Psoas muscle (tissue), 8 donors: ENCODE measurements at places on chromosomes 5 and 9. TPM values are rescaled to one million over a fixed set of nuclear protein-coding genes. Genes with fewer than 3 reads are reported as not detected.

The PCDH1 gene
- 17.4 TPM for total RNA-seq

The IFNA2 gene
- not detected for total RNA-seq

The OSMR gene
- total RNA-seq, result 18.7 TPM

The MUSK gene
- total RNA-seq, result 5.2 TPM

- no peak for DNase-seq
These were observed 104.7 kb downstream of the NR2F1-AS1 start for GRCh38 chr5:93476251-93476742.

DNA sequence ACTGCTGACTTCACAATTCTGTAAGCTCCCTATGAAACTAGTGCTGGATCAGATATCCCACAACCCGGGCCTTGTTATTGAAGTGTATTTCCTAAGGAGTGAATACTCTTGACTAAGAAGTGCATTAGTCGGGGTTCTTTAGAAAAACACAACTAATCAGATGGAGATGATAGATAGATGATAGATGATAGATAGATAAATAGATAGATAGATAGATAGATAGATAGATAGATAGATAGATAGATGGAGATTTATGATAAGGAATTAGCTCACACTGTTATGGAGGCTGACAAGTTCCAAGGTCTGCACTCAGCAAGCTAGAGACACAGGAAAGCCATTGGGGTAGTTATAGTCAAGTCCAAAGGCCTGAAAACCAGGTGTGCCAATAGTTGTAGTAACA is 214.6 kb upstream of the COX7C start:
- no peak for DNase-seq

The SPINK7 gene
- total RNA-seq, result not detected

The TIMD4 gene
- total RNA-seq, result 0.16 TPM
